Sigmoid colon (tissue), 7 donors: ENCODE measurements at places on chromosomes 13 and 19. TPM values are rescaled to one million over a fixed set of nuclear protein-coding genes. Genes with fewer than 3 reads are reported as not detected.

- no peaks in the 10 kb centered on the region for H3K27me3 ChIP-seq
- H3K36me3 ChIP-seq: no peaks in the 10 kb centered on the region
- no peak for DNase-seq
- H3K4me3 ChIP-seq: no peak overlapping the region
- H3K27ac ChIP-seq: no peak overlapping the region
These were observed 81.6 kb upstream of the TM9SF2 start for GRCh38 chr13:99419591-99420243.

GRCh38 chr19:6234527-6234926, 45.2 kb downstream of the MLLT1 start:
- no peaks in the 10 kb centered on the region for H3K27me3 ChIP-seq
- no peak overlapping the region for H3K4me3 ChIP-seq
- DNase-seq: no peak
- H3K27ac ChIP-seq: peak overlapping the region; percentile 54

The KCNN1 gene
- 0.33 TPM for total RNA-seq

- H3K36me3 ChIP-seq: no peaks in the 10 kb centered on the region
- no peaks in the 10 kb centered on the region for H3K4me1 ChIP-seq
- no peak overlapping the region for H3K4me3 ChIP-seq
- H3K27me3 ChIP-seq: peaks cover 10% of the 10 kb centered on the region
- no peak overlapping the region for H3K27ac ChIP-seq
These were observed 22.0 kb downstream of the NOTCH3 start for GRCh38 chr19:15178629-15179308.

DNA sequence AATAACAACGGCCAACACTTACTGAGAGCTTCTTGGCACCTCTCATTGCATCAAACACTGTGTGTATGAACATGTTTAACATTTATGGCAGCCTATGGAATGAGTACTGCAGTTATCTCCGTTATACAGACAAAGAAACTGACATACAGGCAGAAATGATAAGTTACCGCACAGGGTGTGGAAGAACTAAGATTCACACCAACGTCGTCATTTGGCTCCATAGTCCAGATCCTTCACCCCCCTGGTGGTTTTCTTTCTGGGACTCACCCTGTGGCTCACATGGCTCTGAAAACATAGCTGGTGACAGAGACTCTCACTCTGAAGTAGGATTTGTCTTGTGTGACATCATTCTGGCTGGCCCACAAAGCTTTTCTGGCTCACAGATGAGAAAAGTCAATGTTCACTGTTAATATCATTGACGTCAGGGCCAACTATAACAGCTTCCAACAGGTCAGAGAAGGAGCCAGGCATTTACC, 230.1 kb downstream of the DLEU7 start:
- DNase-seq: no peak
- H3K27ac ChIP-seq: no peak overlapping the region
- peaks cover 6% of the 10 kb centered on the region for H3K4me1 ChIP-seq
- H3K4me3 ChIP-seq: no peak overlapping the region

DNA sequence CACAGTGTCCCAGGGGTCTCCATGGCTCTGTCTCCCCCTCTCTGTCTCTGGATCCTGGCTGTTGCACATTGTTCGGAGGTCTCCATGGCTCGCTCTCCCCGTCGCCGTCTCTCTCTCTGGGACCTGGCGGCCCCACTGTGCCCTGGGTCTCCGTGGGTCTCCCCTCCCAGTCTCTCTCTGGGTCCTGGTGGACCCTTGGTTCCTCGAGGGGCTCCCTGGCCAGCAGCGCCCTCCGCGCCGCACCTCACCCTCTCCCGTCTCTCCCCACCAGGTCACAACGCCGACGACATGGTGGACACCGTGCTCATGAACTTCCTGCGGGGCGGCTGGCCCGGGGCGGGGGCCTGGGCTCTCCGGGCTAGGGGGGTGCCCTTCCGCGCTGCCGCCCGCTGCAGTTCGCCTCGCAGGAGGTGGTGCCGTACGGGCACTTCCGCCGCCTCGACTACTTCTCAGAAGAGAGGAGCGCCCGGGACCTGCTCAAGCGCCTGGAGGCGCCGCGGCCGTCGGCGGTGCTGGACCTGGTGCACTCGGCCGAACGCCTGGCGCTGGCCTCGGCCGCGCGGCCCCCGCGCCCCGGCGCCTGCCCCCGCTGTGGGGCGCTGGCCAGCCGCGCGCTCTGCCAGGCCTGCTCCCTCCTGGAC, 29.1 kb downstream of the SIGLEC5 start:
- no peak overlapping the region for H3K4me3 ChIP-seq
- peaks cover 43% of the 10 kb centered on the region for H3K27me3 ChIP-seq
- H3K27ac ChIP-seq: no peak overlapping the region
- H3K4me1 ChIP-seq: no peaks in the 10 kb centered on the region

- DNase-seq: peak; percentile 93
- peak overlapping the region; percentile 100 for H3K27ac ChIP-seq
- no peaks in the 10 kb centered on the region for H3K27me3 ChIP-seq
- peaks cover 76% of the 10 kb centered on the region for H3K4me1 ChIP-seq
- no peaks in the 10 kb centered on the region for H3K36me3 ChIP-seq
- H3K4me3 ChIP-seq: no peak overlapping the region
These were observed 26.7 kb upstream of the NANOS3 start for GRCh38 chr19:13849991-13850909.

GRCh38 chr19:47633517-47633916, 24.6 kb downstream of the BICRA start:
- H3K4me1 ChIP-seq: peaks cover 63% of the 10 kb centered on the region
- no peaks in the 10 kb centered on the region for H3K27me3 ChIP-seq
- H3K36me3 ChIP-seq: no peaks in the 10 kb centered on the region

The C2CD4C gene
- 0.55 TPM for total RNA-seq

DNA sequence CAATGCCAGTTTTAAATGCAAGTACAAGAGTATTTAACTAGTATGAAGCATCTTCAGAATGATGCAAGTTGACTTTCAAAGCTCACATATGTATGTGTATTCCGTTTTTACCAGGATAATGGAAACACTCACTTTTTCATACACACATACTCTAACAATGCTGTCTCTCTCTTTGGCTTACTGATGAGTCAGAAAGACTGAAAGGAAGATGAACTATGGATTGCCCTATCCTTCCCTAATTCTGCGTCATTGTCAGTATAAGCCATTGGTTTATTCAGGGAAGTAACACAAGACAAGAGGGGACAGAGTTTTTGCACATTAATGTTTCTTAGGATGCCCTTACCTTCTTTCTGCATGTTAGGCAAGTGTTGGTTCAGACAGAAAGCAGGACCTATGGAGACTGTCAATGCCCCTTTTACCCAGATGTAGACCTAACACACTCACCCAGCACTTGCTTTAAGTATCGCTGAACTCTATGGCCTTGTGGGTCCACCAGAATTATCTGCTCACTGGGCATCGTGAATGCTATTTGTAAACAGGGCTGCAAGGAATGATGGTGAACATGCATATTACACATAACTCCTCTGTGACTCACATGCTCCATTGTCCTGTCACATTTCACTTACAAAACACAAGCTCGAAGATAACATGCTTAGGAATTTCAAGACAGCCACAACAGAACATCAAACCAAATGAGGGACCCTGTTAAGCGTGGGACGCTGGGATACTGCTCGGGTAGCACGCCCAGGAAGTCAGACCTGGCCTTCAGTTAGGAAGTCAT, 10.0 kb upstream of the OXGR1 start:
- H3K4me3 ChIP-seq: no peak overlapping the region
- no peaks in the 10 kb centered on the region for H3K27me3 ChIP-seq
- no peaks in the 10 kb centered on the region for H3K4me1 ChIP-seq
- DNase-seq: no peak

DNA sequence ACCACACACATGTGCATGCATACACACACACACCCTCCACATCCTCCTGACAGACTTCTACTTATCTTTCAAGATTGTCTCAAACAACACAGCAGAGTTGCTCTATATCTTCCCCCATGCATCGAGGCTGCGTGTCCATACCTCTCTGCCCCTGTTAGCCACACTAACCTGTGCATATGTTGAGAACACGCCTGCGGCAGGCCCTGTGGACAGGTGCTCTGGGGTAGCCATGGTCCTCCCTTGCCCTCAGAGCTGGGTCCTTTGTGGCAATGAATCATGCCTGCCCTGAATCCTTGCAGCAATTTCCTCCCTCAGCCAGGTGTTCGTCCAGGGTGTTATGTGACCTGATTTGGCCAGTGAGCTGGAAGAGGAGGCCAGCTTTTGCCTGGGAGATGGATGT, 213.3 kb downstream of the KATNAL1 start:
- H3K4me3 ChIP-seq: no peak overlapping the region
- no peaks in the 10 kb centered on the region for H3K27me3 ChIP-seq
- DNase-seq: no peak
- H3K4me1 ChIP-seq: no peaks in the 10 kb centered on the region

GRCh38 chr13:113527272-113527958, 36.9 kb upstream of the DCUN1D2 start:
- no peaks in the 10 kb centered on the region for H3K4me1 ChIP-seq
- no peak overlapping the region for H3K4me3 ChIP-seq
- no peaks in the 10 kb centered on the region for H3K27me3 ChIP-seq
- DNase-seq: no peak

- H3K4me1 ChIP-seq: no peaks in the 10 kb centered on the region
- H3K36me3 ChIP-seq: peaks cover 45% of the 10 kb centered on the region
- no peaks in the 10 kb centered on the region for H3K27me3 ChIP-seq
- no peak overlapping the region for H3K27ac ChIP-seq
These were observed 8.6 kb downstream of the CALM3 start for GRCh38 chr19:46609511-46610412.

- H3K4me3 ChIP-seq: peak overlapping the region; percentile 99
- peaks cover 22% of the 10 kb centered on the region for H3K36me3 ChIP-seq
- DNase-seq: no peak
- peak overlapping the region; percentile 73 for H3K27ac ChIP-seq
- H3K4me1 ChIP-seq: peaks cover 18% of the 10 kb centered on the region
- H3K27me3 ChIP-seq: no peaks in the 10 kb centered on the region
These were observed 1.1 kb downstream of the ZNF792 start for GRCh38 chr19:34962687-34963572.

DNA sequence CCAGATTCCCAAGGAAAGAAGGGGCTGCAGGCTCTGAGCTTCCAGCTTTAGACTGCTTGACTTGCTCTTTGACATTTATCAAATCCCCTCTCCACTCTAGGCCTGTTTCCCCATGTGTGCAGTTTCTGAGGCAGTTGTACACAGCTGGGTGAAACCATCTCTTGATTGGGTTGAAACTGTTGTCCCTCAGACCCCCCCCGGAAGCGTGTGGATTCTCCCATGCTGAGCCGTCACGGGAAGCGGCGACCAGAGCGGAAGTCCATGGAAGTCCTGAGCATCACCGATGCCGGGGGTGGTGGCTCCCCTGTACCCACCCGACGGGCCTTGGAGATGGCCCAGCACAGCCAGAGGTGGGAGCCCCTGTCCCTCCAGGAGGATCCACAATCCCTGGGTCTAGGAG, 19.7 kb downstream of the BRSK1 start:
- peaks cover 10% of the 10 kb centered on the region for H3K4me1 ChIP-seq
- no peak for DNase-seq
- no peak overlapping the region for H3K4me3 ChIP-seq

DNA sequence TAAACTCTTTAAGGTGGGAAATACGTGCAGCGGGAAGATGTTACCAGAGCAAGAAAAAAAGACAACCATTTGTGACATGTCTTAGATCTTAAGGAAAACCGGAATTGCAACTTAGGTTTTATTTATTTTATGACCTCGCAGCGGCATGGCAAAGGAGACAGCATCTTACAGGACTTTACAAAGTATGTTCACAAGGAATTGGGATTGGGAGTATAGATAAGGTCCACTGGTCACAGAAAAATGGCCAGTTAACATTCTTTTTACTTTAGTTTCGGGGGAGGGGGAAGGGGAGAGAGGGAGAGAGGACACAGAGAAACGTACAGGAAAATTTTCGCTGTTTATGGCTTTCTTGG, 104.5 kb upstream of the DIAPH3 start:
- H3K27ac ChIP-seq: no peak overlapping the region
- no peak for DNase-seq
- no peaks in the 10 kb centered on the region for H3K4me1 ChIP-seq
- no peaks in the 10 kb centered on the region for H3K36me3 ChIP-seq

GRCh38 chr13:21849323-21849722, 178.4 kb downstream of the FGF9 start:
- no peak overlapping the region for H3K27ac ChIP-seq
- no peaks in the 10 kb centered on the region for H3K27me3 ChIP-seq
- H3K36me3 ChIP-seq: no peaks in the 10 kb centered on the region
- no peaks in the 10 kb centered on the region for H3K4me1 ChIP-seq

DNA sequence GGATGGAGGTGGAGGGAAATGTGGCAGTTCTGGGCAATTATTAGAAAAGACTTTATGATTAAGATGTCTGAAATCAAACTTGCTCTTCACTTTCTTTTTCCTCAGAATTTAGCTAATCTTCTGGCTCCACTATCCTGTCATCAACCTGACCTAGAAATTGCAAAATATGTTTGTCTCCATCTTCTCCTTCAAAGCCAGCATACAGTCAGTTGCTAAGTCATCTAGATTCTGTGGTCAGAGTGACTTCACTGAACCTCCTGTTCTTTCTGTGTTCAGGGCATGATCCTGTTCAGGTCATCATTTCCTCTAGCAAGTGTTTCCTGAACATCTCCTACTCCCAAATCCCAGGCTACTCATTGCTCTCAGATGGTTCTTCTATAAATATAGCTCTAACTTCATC, 10.8 kb upstream of the CCNA1 start:
- DNase-seq: no peak
- H3K27ac ChIP-seq: no peak overlapping the region
- H3K4me1 ChIP-seq: no peaks in the 10 kb centered on the region
- no peak overlapping the region for H3K4me3 ChIP-seq
- H3K27me3 ChIP-seq: no peaks in the 10 kb centered on the region
- no peaks in the 10 kb centered on the region for H3K36me3 ChIP-seq
